ENCODE measurements at places on chromosomes 1 and 21.

GRCh38 chr1:29259802-29260441 is 23.6 kb downstream of the PTPRU start:
- peak; percentile 28 for DNase-seq

GRCh38 chr1:239250353-239251035 is 135.9 kb upstream of the CHRM3 start:
- no peak for DNase-seq

DNA sequence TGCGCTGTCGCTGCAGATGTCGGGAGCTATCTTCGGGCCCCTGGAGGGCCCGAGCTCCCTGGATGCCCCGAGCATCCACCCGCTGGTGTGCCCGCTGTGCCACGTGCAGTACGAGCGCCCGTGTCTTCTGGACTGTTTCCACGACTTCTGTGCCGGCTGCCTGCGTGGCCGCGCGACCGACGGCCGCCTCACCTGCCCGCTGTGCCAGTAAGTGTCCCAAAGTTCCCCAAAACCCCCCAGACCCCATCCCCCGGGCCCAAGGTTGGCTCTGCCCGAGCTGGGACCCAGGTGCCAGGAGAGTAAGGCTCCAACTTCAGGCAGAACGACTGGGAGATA is 569 bp downstream of the RNF207 start:
- DNase-seq, result no peak

DNA sequence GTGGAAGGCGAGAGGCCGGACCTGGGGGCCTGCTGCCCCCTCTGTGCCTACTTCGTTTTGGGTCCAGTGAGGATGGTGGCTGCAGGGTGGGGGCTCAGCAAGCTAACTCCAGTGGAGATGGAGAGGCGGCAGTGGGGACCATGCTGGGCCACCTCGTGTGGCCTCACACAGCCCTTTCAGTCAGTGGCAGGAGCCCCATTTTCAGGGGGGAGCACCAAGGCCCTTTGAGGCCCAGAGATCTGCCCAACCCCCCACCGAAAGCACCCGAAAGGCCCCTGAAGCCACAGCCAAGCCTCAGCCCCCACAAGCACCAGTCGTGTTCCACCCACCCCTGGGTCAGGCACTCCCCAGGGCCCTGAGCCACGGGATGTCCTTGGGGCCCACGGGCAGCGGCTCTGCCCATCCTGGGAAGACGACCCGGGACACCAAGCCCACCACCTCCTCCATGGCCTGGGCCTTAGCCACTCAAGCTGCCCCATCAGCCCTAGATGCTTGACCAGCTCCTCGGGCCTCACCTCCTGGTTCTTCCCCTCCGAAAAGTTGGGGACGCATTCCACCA is 345 bp downstream of the FTCD start:
- no peak for DNase-seq

GRCh38 chr1:167663002-167663772 is 33.2 kb downstream of the RCSD1 start:
- no peak for DNase-seq

DNA sequence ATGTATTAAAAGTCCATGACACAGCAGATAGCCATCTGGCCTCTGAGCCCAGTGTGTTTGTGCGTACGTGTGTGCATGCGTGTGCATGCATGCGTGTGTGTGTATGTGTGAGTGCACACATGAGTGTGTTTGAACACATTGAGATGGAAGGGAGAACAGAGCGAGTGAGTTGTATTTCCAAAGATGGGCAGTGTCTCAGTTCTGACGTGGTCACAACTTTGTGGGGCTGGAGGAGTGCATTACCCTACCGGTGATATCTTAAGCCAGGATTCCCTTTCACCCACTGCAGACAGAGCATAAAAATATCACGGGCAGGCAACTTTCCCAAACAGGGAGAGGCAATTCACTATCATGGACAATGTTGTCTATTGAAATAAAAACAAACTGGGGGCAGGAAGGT is 27.8 kb downstream of the IRF2BP2 start:
- DNase-seq, result no peak

DNA sequence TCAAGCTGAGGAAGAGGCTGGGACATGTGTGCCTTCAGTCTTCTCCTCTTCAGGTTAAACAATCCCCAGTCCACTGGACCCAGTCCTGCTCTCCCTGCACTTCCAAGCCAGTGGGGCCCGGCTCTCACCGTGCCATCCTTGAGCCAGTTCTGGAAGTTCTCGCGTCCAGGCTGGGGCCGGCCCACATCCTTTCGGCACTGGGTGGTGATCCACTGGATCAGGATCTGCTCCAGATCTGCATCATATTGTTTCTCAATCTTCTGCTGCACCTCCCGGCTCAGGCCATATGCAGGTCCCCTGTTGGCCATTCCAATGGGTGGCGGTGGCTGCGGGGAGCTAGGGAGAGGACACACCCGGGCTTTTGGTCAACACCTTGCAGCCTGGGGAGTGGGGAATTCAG is 5.1 kb downstream of the TAGLN2 start:
- DNase-seq, result no peak

DNA sequence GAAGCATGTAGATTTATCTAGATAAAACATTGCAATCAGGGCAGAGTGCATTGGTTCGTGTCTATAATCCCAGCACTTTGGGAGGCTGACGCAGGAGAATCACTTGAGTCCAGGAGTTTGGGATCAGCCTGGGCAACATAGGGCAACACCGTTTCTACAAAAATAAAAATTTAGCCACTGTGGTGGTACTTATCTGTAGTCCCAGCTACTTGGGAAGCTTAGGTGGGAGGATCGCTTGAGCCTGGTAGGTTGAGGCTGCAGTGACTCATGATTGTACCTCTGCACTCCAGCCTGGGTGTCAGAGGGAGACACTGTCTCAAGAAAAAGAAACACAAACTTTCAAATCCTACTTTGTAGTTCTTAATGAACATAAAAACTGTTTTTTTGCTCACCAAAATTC is 64.2 kb upstream of the RCC1 start:
- DNase-seq, result no peak

- DNase-seq, result peak; percentile 78
These were observed 2.7 kb downstream of the SH2D2A start for GRCh38 chr1:156813750-156814570.

- no peak for DNase-seq
These were observed 240.3 kb downstream of the VAV3 start for GRCh38 chr1:107724648-107725047.

- DNase-seq, result no peak
These were observed 13.8 kb upstream of the SDHB start for GRCh38 chr1:17067465-17068240.

GRCh38 chr1:194194724-194195123 is 1008.3 kb upstream of the B3GALT2 start:
- DNase-seq, result no peak

GRCh38 chr1:34924759-34925555 is 4.5 kb downstream of the DLGAP3 start:
- DNase-seq, result peak; percentile 38

DNA sequence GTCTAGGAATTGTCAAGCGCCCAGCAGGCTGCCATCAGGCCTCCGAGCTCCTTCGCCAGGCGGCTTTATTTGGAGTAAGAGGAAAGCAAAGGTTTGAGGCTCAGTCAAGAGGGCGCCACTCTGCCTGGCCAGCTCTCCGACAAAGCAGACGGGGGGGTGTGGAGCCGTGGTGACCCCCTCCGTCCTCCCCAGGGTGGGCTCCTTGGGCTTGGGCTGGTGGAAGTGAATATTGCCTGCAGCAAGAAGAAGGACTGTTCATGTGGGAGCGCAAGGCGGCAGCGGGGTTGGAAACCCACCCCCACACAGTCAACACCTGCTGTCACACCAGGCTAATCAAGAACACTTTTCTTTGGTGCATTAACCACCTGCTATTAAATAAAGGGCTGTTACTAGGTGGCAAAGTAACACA is 14.6 kb downstream of the EPHX1 start:
- no peak for DNase-seq

GRCh38 chr21:21196848-21197247 is 198.6 kb downstream of the NCAM2 start:
- no peak for DNase-seq

DNA sequence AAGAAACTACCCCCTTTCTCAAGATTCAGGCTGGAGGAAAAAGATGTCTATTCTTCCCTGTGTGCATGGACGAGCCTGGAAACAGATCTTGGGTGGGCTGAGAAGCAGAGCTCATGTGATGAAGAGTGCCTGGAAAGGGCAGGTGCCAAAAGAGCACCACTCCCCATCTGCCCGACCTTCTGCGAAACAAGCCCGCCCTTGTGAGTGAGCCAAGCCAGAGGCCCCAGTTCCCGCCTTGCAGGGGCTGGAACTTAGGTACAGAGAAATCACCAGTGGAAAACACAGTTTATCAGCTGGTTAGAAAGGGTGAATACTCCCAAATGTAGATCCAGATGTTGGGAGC is 26.7 kb upstream of the A3GALT2 start:
- no peak for DNase-seq

DNA sequence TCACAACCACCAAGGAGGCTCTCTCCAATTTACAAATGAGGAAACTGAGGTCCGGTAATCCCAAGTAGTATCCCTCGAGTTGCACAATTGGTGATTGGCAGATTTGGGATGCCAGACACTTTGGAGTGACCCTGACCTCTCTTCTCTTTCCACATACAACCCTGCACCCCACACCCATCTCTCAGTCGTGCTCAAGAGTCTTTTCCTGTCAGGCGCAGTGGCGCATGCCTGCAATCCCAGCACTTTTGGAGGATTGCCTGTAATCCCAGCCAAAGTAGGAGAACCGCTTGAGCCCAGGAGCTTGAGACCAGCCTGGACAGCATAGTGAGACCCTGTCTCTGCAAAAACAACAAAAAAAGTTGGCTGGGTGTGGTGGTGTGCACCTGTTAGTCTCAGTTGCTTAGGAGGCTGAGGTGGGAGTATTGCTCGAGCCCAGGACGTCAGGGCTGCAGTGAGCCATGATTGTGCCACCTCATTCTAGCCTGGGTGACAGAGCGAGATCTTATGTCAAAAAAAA is 91.1 kb upstream of the LPGAT1 start:
- no peak for DNase-seq

- no peak for DNase-seq
These were observed 423.9 kb downstream of the PTBP2 start for GRCh38 chr1:97145321-97145956.

- DNase-seq, result no peak
These were observed 40.2 kb downstream of the GFI1 start for GRCh38 chr1:92446546-92446945.

DNA sequence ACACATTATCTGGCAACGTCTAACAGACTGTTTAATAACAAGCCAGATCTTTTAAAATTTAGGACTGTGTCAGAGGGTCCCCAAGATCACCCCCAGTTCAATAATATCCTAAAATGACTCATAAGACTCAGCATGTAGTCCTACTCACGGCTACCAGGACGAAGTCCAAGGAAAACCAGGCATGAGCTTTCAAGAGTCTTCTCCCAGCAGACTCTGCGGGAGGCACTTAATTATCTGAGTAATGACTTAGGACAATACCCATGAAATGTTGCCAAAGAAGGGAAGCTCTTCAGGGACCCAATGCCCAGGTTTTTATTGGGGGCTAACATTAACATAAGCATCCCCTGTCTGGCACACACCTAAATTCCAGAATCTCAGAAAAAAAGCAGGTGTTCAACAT is 7.0 kb downstream of the HFM1 start:
- no peak for DNase-seq

- peak; percentile 59 for DNase-seq
These were observed 31.0 kb downstream of the SLC45A1 start for GRCh38 chr1:8348777-8349472.

- DNase-seq, result no peak
These were observed 225.4 kb upstream of the NRIP1 start for GRCh38 chr21:15289896-15290841.

DNA sequence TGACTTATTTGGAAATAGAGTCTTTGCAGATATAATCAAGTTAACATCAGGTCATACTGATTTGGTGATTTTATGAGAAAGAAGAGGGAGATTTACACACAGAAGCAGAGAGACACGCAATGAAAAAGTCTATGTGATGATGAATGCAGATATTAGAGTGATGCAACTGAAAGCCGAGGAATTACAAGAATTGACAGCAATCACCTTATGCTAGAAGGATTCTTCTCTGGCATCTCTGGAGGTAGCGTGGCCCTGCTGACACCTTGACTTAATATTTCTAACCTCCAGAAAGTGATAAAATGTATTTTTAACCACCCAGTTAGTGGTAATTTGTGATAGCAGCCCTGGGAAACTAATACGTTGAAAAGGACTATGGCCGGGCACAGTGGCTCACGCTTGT is 14.2 kb upstream of the CFH start:
- no peak for DNase-seq

DNA sequence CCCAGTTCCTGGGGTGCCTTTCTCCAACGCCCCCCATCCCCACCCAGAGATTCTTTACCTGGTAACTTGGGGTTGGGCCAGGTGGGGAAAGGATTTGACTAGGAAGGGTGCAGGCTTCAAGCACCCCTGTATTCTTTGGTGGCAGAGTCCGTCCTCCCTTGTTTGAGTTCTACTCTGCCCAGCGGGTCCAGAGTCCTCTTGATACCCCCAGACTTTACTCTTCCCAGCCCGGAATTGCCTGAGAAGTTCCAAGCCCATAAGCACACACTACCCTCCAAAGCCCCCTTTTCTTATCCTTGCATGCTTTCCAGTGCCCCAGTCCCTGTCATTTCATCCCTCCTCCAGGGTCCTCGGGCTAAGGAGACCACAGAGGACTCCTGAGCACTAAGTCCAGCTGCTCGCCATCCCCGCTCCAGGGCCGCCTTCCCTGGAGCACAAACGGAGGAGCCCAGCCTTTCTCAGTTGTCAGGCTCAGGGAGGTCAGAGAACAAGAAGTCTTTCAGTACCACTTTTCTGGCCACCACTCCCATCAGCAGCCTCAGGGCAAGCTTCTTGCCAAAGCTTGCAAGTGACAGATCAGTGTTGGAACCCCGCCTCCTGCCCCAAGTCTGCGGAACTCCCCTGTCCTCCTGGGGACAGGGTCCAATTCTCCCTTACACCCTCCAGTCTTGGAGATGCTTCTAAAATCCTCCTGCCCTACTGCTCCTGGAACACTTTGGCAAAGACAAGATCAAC is 12.2 kb downstream of the SLC45A3 start:
- DNase-seq, result no peak

GRCh38 chr1:65524931-65525265 is 104.4 kb downstream of the LEPR start:
- DNase-seq, result no peak

DNA sequence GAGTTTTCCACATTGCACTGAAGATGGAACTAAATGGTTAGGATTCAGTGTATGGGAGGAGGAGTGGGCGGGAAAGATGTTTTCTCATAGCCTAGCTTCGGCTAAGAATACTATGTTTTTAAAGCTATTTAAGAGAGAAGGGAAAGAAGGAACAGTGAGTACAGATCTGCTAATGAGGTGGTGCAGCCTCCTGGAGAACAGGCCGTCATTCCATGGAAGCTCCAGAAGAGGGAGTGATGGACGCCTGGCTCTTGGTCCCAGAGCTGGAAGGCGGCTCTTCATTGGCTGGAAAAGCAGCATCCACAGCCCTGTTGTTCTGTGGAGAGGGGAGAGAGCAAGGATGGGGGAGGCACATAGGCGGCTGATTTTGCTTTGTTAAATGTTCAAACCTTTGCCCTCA is 6.9 kb downstream of the CAMK1G start:
- no peak for DNase-seq

DNA sequence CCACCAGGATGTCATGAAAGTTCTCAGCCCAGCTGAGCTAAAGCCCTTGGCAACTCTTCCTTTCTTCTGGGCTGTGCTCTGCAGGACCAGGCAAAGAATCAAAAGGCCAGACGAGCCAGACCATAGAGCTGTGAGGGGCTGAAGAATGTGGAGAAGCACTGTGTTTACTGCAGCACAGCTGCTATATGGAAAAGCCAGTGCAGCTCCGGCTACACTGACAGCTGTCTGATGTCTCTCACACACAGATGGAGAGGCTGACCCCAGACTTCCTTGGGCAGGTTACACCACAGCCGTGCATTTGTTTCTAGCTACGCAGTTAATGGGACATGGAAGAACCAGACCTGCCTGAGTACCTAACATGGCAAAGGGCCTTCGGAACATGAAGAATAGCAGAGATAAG is 40.3 kb downstream of the CD247 start:
- DNase-seq, result no peak

Measured in activated CD4-positive, alpha-beta T cell treated with anti-CD3 and anti-CD28 coated beads, Interleukin-2, amount 50 U/mL, for 16 hours (primary cell).